ENCODE measurements at places on chromosomes 5 and 9. TPM values are rescaled to one million over a fixed set of nuclear protein-coding genes. Genes with fewer than 3 reads are reported as not detected.

GRCh38 chr5:42518595-42519221, 95.5 kb downstream of the GHR start:
- peaks cover 2% of the 10 kb centered on the region for H3K27me3 ChIP-seq
- H3K4me3 ChIP-seq, result no peak overlapping the region
- H3K36me3 ChIP-seq, result no peaks in the 10 kb centered on the region
- H3K27ac ChIP-seq, result no peak overlapping the region
- no peak for DNase-seq

The GRM6 gene
- not detected for total RNA-seq

DNA sequence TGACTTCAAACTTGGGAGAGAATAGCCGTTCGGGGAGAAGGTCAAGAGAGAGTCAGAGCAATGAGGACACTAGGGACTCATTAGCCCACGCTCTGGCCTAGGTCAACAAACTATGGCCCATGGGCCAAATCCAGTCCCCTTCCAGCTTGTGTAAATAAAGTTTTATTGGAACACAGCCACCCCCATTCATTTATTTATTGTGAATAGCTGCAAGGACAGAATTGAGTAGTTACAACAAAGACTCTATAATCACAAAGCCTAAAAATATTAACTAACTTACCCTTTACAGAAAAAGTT, 33.1 kb upstream of the TRIM32 start:
- DNase-seq, result no peak
- H3K27ac ChIP-seq, result no peak overlapping the region
- no peaks in the 10 kb centered on the region for H3K4me1 ChIP-seq

GRCh38 chr5:15483351-15484097, 16.5 kb upstream of the FBXL7 start:
- H3K27ac ChIP-seq, result no peak overlapping the region
- H3K36me3 ChIP-seq, result no peaks in the 10 kb centered on the region
- no peaks in the 10 kb centered on the region for H3K4me1 ChIP-seq
- no peak for DNase-seq
- H3K4me3 ChIP-seq, result no peak overlapping the region

GRCh38 chr5:179417696-179418095, 72.4 kb upstream of the ADAMTS2 start:
- H3K36me3 ChIP-seq, result no peaks in the 10 kb centered on the region
- H3K27ac ChIP-seq, result no peak overlapping the region
- no peak overlapping the region for H3K4me3 ChIP-seq
- H3K27me3 ChIP-seq, result peaks cover 7% of the 10 kb centered on the region

The GFM2 gene
- total RNA-seq, result 28.0 TPM

GRCh38 chr5:144144956-144145751, 25.3 kb downstream of the YIPF5 start:
- H3K27ac ChIP-seq, result no peak overlapping the region
- peaks cover 2% of the 10 kb centered on the region for H3K4me1 ChIP-seq
- no peaks in the 10 kb centered on the region for H3K36me3 ChIP-seq
- H3K4me3 ChIP-seq, result no peak overlapping the region
- DNase-seq, result no peak

DNA sequence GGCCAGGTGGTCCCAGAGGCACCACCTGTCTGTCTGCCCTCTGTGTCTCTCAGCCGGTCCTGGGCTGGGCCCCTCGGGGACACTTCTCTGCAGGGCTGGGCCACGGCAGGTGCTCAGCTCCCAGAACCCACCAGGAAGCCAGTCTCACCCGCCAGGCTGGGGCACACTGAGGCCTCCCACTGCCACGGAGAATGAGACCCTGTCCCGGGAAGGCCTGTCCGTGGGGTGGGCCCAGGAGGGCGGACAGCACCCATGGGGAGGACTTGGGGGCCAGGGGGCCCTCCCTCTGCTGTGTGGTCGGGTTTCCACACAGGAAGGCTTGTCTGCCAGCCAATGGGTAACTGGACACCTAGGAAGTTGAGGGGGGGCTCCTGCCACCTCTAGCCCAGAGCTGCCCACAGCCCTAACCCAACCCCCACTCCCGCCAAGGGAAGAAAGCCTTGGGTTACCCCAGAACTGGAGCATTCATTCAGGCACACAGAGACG, 4.1 kb upstream of the TUBB4B start:
- peaks cover 23% of the 10 kb centered on the region for H3K4me1 ChIP-seq
- H3K27ac ChIP-seq, result no peak overlapping the region
- H3K4me3 ChIP-seq, result no peak overlapping the region
- no peak for DNase-seq
- H3K27me3 ChIP-seq, result no peaks in the 10 kb centered on the region

- peaks cover 25% of the 10 kb centered on the region for H3K36me3 ChIP-seq
- H3K27me3 ChIP-seq, result no peaks in the 10 kb centered on the region
- no peak overlapping the region for H3K27ac ChIP-seq
- peaks cover 2% of the 10 kb centered on the region for H3K4me1 ChIP-seq
Measured at GRCh38 chr5:137712139-137712667, 23.7 kb downstream of the KLHL3 start.

DNA sequence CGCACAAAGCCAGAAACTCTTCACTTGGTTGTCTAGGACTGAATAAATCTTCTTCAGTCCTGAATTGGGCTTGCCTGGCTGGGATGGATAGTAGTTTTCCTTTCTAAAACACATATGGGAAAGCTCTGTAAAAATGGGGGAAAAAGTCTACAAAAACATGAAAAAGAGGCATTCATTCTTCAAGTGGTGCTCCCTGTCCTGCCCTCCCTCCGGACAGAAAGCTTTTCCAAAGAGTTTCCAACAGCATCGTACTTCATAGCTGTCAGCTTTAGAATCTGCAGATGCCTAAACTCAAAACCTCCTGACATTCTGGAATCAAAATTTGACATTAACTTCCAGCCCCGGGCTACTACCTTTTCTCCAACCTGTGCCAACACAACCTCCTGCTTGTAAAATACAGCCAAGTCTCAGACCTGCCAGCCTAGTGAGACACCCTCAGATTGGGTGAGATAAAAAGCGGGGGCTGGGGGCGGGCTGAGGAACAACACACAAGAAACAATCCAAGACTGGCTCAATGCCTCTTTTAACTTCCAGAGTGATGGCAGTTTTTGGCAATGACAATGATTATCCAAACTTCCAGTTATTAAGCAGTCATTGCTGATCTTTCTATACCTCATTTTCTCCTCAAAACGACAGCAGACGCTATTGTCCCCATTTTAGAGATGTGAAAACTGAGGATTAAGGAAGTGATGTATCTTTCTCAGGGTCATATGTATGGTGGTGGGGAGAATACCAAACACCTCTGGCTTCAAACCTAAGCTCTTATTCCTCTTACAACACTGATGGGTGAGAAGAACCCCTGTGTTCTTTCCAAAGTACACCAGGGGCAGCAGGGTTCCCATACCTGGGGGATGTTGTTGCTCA, 1.3 kb downstream of the TNC start:
- H3K4me1 ChIP-seq, result peaks cover 8% of the 10 kb centered on the region
- no peak overlapping the region for H3K4me3 ChIP-seq
- H3K36me3 ChIP-seq, result no peaks in the 10 kb centered on the region
- H3K27me3 ChIP-seq, result peaks cover 65% of the 10 kb centered on the region

DNA sequence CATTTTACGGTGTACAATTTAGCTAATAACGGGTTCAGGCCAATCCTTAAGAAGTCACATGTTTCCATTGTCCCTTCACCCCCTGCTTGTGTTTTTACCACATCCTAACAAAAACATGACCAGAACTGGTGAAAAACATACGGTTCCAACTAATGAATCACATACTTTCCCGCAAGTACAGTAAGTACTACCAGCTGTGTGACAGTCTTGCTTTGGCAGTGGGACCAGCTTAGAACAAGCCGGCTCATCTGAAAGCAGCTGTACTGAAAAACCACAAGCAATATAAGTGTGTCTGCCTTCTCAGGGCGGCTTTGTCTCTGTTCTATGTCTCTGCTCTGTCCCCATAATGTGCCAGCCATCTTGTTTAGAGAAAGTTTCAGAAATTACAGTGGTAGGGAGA, 242.5 kb downstream of the BNC2 start:
- no peaks in the 10 kb centered on the region for H3K27me3 ChIP-seq
- no peaks in the 10 kb centered on the region for H3K4me1 ChIP-seq
- no peak overlapping the region for H3K27ac ChIP-seq
- DNase-seq, result no peak
- no peaks in the 10 kb centered on the region for H3K36me3 ChIP-seq

DNA sequence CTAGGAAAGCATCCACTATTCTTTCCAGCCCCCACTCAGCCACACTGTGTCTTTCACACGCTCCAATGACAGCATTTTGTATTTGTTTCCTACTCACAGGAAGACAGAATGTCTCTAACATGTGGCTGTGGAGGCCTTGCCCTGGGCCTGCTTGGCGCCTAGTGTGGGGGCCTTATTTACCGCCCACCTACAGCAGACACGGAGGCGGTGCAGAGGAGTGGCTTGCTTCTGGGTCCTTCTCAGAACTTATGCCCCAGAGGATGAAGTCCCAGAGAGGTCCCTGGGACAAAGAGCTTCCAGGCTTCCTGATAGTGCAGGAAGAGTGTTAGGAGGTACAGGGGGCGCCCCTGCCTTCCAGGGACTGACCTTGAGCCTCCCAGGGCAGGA, 8.5 kb upstream of the MRNIP start:
- H3K36me3 ChIP-seq, result peaks cover 22% of the 10 kb centered on the region
- DNase-seq, result no peak
- H3K4me1 ChIP-seq, result no peaks in the 10 kb centered on the region
- no peak overlapping the region for H3K27ac ChIP-seq

The GRIN3A gene
- total RNA-seq, result not detected

The PCDHB14 gene
- not detected for total RNA-seq

The RNF224 gene
- total RNA-seq, result not detected

The CA9 gene
- 0.38 TPM for total RNA-seq

- no peak for DNase-seq
- H3K27me3 ChIP-seq, result peaks cover 41% of the 10 kb centered on the region
- no peak overlapping the region for H3K4me3 ChIP-seq
- H3K36me3 ChIP-seq, result no peaks in the 10 kb centered on the region
- peaks cover 5% of the 10 kb centered on the region for H3K4me1 ChIP-seq
- no peak overlapping the region for H3K27ac ChIP-seq
Measured at GRCh38 chr9:87599901-87600610, 102.4 kb downstream of the DAPK1 start.

GRCh38 chr5:149450199-149450598, 71.1 kb upstream of the IL17B start:
- H3K36me3 ChIP-seq, result no peaks in the 10 kb centered on the region
- no peaks in the 10 kb centered on the region for H3K27me3 ChIP-seq
- no peak overlapping the region for H3K27ac ChIP-seq
- H3K4me1 ChIP-seq, result no peaks in the 10 kb centered on the region
- DNase-seq, result no peak
- H3K4me3 ChIP-seq, result no peak overlapping the region

The SMC2 gene
- total RNA-seq, result 62.0 TPM

DNA sequence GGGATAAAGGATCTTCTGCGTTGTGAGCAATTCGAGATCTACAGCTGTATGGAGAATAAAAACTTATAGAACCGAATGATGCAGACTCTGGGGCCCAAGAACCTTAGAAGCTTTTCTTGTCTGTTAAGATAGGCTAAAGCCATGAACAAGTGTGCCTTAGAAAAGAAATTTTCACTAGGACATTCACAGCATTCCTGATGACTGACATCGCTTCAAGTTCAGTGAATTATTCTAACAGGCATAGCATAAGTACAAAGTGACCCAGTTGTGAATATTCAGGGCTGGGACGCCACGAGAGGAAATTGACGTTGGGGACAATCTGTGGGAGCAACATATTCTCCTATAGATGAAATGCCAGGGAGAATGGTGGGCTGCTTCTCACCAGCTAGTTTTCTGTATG, 32.0 kb upstream of the PANK3 start:
- H3K4me3 ChIP-seq, result no peak overlapping the region
- DNase-seq, result no peak
- no peaks in the 10 kb centered on the region for H3K27me3 ChIP-seq
- H3K36me3 ChIP-seq, result no peaks in the 10 kb centered on the region
- peaks cover 18% of the 10 kb centered on the region for H3K4me1 ChIP-seq

GRCh38 chr5:4295663-4296339, 700.2 kb downstream of the IRX1 start:
- no peaks in the 10 kb centered on the region for H3K36me3 ChIP-seq
- DNase-seq, result no peak
- H3K4me1 ChIP-seq, result no peaks in the 10 kb centered on the region
- no peak overlapping the region for H3K27ac ChIP-seq
- H3K4me3 ChIP-seq, result no peak overlapping the region

The SHC3 gene
- not detected for total RNA-seq

The CTSL gene
- 0.86 TPM for total RNA-seq

DNA sequence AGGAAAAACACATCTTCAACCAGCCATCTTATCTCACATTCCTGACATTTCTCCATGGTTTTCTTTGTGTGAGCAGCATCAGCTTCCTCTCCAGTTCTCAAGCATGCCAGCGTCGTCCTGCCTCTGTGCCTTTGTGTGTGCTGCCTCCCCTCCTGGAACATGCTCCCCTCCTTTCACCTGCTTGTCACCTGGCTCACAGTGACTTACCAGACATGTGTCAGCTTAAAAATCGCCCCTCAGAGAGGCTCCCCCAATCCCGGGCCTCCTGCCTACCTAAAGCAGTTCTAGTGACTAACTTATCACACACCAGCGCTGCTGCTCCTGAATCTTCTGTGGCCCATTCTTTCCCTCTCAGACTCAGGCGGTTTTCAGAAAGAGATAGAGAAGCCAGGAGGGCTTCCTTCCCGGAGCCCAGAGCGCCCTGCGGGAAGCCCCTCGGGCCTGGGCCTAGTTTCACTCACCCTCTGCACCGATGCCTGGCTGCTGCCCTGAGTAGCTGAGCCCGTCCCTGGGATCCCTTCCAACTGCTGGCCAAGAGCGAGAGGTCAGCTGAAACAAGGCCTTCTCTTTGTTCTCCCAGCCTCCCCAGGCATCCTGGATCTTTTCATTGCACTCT, 51.1 kb upstream of the MVB12B start:
- peaks cover 12% of the 10 kb centered on the region for H3K27me3 ChIP-seq
- H3K36me3 ChIP-seq, result no peaks in the 10 kb centered on the region
- no peak for DNase-seq
- no peaks in the 10 kb centered on the region for H3K4me1 ChIP-seq
- no peak overlapping the region for H3K4me3 ChIP-seq
- H3K27ac ChIP-seq, result no peak overlapping the region

The PRRT1B gene
- not detected for total RNA-seq

DNA sequence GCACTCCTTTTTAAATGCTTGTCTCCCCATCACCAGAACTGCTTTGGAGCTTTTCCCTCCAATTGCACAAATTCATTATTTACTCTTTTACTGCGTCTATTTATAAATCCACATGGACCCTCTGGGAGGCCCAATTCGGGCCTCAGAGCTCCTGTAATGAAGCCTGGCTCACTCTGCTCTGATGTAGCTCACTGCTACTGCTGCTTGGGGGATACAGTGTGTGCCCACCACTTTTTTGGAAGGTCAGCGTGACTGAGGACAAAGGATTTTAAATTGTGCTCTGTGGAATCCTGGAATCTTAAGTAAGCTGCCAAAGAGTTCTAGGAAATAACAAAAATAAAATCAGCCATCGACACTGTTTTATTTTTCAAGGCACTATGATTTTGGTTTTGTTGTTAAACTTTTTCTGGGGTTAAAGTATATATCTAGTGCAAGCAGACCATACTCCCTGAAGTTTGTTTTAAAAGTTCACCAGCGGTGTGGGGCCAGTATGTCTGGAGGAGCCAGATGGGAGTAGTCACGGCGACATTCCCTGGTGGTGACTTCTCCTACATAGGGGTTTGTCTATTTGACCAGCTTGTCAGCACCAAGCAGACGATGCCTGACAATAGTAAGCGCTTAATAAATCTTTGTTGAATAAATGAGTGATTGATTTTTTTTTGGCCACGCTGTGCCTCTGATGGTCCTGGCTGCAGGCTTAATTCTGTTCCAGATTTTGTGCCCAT, 142.8 kb downstream of the TMEM38B start:
- H3K36me3 ChIP-seq, result no peaks in the 10 kb centered on the region
- H3K27me3 ChIP-seq, result no peaks in the 10 kb centered on the region
- H3K4me3 ChIP-seq, result no peak overlapping the region
- H3K27ac ChIP-seq, result no peak overlapping the region

- no peak overlapping the region for H3K27ac ChIP-seq
- H3K4me1 ChIP-seq, result no peaks in the 10 kb centered on the region
Measured at GRCh38 chr9:1434052-1434767, 384.1 kb downstream of the DMRT2 start.
